Osteoblast (primary cell): ENCODE measurements at places on chromosomes 11 and 22. TPM values are rescaled to one million over a fixed set of nuclear protein-coding genes. Genes with fewer than 3 reads are reported as not detected.

The SMIM35 gene
- not detected in 2 replicates for total RNA-seq

The PLAAT2 gene
- not detected in 2 replicates for total RNA-seq

The PDGFD gene
- 4.7 and 15.6 TPM in 2 replicates for total RNA-seq

The C11orf21 gene
- total RNA-seq, result 0.29 and 0.36 TPM in 2 replicates

The SCGB1D2 gene
- total RNA-seq, result not detected in 2 replicates

- peak; percentile 91 for DNase-seq
These were observed 816 bp downstream of the PDE3B start for GRCh38 chr11:14644226-14645014.

DNA sequence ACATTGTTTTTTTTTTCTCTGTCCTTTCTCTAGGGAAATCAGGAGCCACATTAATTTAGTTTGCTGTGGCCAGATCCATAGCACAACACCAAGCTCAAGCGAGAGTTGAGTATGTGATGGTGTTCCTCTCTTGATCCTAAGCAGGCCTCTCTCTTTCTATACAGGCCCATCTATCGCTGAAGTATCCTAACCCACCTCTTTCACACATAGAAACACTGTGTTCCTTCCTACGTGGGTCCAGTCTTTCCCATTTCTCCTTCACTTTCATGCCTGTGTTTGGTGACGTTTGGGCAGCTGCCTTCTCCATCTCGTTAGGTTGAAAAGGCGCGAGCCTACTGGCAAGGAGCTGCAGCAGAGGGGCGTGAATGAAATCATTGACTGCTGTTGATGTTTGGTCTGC, 2.4 kb downstream of the PACS1 start:
- DNase-seq, result no peak

GRCh38 chr11:28566339-28567089, 458.3 kb downstream of the METTL15 start:
- peak; percentile 77 for DNase-seq

DNA sequence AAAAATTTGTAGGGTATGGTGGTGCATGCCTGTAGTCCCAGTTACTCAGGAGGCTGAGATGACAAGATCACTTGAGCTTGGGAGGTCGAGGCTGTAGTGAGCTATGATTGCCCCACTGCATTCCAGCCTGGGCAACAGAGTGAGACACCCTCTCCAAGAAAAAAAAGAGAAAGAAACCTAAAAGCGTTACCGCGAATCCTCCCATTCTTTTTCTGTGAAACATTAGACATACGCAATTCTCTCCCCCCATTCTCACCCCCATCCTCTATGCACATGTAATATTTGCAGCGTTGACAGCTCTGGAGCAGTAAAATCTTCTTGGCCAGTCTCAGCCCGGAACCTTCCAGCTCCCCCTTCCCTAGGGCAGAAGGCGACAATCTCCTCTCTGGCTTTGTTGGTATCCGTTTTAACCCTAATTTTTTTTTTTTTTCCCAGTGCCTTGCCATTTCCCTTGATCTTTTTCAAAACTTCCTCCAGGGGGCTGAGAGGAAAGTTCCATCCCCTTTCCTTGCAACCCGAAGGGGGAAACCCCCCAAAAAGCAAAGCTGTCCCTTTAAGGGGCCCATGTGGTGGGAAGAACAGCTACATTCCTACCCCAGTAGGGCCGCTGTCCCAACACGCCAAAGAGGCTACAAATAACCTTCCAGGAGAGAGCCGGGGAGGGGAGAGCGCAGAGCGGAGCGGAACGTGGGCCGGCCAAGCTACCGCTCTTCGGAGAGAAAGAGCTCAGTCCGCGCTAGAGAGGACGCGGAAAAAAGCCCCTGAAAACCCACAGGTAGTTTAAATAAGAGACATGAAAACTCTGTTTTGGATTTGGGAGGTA, 1.9 kb downstream of the LRP4 start:
- peak; percentile 97 for DNase-seq

- DNase-seq, result no peak
These were observed 122.4 kb downstream of the ETS1 start for GRCh38 chr11:128464878-128465450.

GRCh38 chr11:67433536-67434394, 3.7 kb downstream of the PTPRCAP start:
- DNase-seq, result peak; percentile 85

GRCh38 chr11:23540101-23540561, 679.9 kb upstream of the CCDC179 start:
- peak; percentile 1 for DNase-seq
